ENCODE measurements at places on chromosomes 4 and X.

- DNase-seq = no peak
Measured at GRCh38 chr4:153535772-153536513, 69.8 kb downstream of the TMEM131L start.

DNA sequence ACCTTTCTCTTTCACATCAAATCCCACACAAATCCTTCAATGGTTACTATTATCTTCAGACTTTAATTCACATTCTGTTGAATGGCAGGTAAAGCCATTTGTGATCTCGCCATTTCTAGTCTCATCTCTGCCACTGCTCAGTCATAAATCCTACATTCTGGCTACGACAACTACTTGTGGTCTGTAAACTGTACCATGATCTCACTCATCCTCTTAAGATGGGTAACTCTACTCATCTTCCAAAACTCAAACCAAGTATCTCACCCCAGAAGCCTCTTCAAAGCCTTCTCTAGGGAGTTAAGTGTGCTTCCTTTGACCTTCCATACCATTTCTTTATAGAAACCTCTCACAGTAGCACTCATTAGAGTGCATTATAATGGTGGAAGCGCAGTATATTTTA lies 101.8 kb downstream of the NEK1 start:
- no peak for DNase-seq

- no peak for DNase-seq
Measured at GRCh38 chrX:83278988-83279387, 229.1 kb upstream of the POU3F4 start.

GRCh38 chr4:42150653-42151567 lies 1.5 kb downstream of the BEND4 start:
- DNase-seq = no peak

- DNase-seq = no peak
Measured at GRCh38 chrX:100946299-100946927, 17.7 kb upstream of the XKRX start.

DNA sequence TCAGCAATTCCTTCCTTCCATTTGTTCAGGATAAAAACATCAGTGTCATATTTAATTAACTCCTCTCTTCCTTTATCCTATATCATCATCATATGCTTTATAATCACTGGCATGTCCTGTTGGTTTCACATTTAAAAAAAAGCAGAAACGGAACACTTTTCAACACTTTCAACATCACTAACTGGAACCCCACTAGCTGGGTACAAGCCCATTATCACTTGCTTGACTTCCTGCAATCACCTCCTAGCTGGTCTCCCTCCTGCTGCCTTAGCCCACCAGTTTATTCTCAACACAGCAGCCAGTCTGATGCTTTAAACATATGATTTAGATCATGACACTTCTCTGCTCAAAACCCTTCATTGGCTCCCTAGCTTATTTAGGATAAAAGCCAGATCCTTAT lies 116.4 kb upstream of the LSM6 start:
- no peak for DNase-seq

- peak; percentile 99 for DNase-seq
Measured at GRCh38 chr4:173334085-173334890, at the start of gene HMGB2. Gene HMGB2 (minus strand): TSS chr4:173334358. CDS start chr4:173333649, 709 bp downstream.

- no peak for DNase-seq
Measured at GRCh38 chr4:74598611-74599325, 153.8 kb downstream of the AREG start.

GRCh38 chr4:113781439-113782040 lies 20.0 kb upstream of the CAMK2D start:
- no peak for DNase-seq

DNA sequence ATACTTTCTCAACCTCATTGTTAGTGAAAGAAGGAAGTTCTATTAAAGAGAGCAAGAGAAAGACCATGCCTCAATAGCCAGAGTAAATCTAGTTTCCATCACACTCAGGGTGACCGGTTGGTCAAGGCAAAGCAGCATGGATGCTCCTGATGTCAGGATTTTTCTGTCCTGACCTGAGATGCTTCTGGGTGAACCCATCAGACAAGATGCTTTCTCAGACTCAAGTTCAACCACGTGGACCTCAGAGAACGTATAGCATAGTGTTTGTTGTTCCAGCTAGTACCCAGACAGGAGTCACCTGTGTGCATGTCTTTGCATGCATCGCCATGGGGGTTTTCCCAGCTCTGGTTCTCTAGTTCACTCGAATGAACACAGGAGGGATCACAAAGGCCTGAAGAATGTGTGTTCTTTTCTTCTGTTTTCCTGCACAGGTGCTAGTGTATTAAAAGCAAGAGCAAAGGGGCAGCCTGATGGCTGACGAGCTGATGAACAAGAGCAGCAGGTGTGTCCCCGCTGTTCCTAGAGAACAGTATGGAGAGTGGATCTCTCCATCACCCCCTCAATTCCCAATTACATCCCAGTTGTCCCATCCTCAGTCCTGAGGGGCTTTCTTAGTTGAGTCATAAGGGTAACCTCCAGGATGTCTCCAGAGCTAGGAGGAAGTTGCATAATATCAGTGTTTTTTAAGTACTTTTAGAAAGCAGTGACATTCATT lies 110.5 kb upstream of the ENPP6 start:
- peak; percentile 56 for DNase-seq

GRCh38 chr4:183249854-183250253 lies 70.2 kb downstream of the CLDN22 start:
- DNase-seq = no peak

GRCh38 chr4:29336861-29337260 lies 1383.3 kb upstream of the PCDH7 start:
- DNase-seq = no peak

DNA sequence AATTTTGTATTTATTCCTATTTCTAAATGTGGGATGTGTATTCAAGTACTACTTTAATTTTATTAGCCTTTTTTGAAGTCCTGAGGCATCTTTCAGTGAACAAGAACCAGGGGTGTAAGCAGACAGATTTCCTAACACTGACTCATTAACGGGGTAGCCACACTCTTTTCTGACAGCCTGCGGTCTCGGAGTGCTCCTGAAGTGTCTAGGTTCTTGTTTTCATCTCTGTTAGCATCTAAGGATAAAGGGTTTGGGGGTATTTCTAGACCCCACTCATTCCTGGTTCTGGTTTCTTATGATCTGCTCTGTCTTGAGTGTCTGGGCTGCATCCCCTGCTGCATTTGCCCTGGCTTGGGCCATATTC lies 71.9 kb downstream of the GC start:
- DNase-seq = no peak

DNA sequence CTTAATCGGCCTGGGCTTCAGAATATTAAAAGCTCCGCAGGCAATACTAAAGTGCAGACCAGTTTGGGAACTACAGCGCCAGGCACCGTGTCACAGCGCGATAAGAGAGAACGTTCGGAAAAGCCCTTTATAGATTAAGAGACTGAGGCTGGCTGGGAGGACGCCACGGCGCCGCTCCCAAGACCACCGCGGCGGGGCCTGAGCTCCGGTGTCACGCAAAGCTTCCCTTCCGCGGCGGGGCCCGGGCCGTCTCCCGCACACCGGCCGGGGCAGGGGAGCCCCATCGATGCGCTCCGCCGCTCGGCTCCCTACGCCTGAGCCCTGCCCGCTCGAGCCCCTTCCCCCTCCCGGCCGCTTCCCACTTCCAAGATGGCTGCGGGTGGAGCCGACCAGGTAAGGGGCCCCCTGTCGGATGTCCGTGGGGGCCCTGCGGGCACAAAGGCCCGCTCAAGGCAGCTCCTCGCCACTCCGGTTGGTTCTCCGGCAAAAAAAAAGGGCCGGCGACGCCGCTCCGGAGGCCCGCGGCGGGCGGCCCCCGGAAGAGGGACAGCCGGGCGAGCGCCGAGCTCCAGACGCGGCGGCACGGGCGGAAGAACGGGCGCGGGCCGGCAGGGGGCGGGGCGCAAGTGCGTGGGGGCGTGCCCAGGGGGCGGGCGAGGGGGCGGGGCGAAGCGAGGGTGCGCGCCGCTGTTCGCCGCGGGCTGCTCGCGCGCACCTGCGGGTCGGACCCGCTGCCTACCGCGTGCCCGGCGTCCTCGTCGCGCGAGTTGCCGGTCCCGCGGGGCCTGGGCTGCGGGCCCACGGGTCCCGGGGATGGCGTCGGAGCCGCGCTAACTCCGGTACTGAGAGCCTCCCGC lies at the start of gene TBC1D14:
TBC1D14 (plus strand) TSS at position 714 of the 857 bp plus-strand sequence. CDS start 13,564 bp downstream, outside the sequence.
- peak; percentile 82 for DNase-seq

DNA sequence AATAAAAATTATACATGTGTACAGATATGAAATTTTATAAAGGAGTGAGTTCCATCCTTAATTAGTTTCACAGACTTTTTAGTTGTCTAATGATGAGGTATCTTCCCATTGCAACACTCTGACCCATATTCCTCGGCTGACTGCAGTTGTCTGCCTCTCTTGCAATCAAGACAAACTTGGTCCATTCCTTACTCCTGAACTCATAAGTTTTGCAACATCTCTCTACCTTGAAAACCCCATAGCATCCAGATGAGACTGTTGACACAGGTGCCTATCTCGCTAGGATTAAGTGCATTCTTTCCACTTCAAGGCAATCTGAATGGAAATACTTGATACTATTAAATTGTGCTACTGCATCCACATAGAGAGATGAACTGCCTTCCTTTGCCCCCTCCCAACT lies 2.3 kb downstream of the XKRX start:
- no peak for DNase-seq

DNA sequence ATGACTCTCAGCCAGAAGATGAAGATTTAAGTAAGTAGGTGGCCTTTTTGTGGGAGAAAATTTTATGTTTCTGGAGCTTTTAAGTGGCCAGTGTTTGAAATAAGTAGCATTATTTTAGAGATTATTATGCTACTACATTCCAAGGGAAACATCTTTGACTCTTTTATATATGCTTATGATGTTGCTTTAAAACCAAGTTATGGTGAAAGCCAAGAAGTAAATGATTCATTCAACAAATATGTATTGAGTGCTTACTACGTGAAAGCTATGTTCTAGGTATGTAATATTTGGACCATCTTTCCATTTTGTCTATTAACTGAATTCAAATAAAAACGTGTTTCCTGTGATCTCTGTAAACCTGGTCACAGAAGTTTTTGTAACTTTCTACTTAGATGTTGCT lies 58.3 kb downstream of the ZFX start:
- no peak for DNase-seq

DNA sequence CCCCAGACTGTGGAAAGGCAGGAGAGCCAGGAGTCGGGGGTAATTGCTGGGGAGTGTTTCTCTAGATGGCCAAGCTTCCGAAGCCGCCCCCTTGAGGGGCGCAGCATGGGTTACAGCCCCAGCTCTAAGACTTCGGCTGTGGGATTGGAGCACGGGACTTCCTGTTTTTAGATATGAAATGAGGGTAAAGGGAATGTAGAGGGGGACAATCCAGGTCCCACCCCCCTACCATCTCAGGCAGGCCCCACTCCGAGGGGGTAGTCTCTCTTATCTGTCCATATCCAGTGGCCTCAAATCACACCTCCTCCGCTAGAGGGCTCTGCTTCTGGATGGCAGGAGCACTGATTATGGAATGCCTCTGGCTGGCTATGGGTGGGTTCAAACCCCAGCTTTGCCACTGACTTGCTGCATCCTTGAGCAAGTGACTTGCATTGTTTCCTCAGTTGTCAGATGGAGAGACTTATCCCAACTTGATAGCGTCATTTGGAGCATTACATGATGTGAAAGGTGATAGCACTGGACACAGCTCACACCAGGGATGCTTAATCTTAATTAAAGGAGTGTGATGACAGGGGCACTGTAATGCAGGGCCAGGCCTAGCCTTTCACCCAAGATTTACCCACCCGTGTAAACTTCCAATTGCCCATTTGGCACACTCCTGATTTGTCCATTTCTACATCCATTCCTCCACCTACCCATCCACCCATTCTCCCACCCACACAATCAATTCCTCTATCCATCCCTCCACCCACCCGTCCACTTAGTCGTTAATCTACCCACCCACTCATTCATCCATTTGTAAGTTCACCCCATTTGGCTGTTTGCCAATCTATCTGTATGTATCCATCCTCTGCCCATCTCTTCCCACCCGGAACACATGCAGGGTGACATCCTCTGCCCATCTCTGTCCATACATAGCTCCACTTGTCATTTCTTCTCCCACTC lies 848 bp upstream of the KCND1 start:
- DNase-seq = no peak

DNA sequence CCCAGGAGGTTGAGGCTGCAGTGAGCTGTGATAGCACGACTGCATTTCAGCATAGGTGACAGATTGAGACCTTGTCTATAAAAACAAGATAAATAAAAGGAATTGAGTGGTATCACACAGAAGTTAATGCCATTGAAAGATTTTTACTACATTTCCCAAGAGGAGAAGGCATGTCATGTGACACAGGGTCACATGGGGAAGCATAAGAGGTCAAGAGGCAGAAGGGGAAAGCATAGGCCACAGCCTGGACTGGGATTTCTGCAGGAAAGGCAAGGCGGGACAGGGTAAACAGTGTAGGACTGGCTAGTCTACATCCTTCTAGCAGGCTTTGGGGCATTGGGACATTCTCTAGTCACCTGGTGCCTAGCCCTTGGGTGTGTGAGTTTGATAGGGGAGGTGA lies 88.6 kb downstream of the PDGFRA start:
- DNase-seq = no peak

DNA sequence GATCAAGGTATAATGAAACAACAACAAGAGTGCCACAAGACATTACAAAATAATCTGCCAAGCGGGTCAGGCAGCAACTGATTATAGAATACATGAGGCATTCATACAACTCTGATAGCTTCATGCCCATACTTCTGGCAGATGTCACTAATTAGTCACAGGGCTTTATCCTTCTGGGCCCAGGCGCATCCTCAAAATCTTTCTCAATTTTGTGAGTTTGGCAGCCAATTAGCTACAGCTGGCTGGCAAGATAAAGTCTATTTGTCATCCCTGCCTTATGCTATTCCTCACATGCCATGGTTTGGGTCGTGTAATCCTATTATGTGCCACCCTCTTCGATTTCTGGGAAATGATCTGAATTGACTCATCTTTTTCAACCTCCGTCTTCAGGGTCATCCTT lies 254.3 kb downstream of the PACRGL start:
- DNase-seq = no peak

GRCh38 chr4:107333518-107333917 lies 297.4 kb upstream of the DKK2 start:
- no peak for DNase-seq

- no peak for DNase-seq
Measured at GRCh38 chr4:660401-660800, 13.7 kb downstream of the ATP5ME start.

DNA sequence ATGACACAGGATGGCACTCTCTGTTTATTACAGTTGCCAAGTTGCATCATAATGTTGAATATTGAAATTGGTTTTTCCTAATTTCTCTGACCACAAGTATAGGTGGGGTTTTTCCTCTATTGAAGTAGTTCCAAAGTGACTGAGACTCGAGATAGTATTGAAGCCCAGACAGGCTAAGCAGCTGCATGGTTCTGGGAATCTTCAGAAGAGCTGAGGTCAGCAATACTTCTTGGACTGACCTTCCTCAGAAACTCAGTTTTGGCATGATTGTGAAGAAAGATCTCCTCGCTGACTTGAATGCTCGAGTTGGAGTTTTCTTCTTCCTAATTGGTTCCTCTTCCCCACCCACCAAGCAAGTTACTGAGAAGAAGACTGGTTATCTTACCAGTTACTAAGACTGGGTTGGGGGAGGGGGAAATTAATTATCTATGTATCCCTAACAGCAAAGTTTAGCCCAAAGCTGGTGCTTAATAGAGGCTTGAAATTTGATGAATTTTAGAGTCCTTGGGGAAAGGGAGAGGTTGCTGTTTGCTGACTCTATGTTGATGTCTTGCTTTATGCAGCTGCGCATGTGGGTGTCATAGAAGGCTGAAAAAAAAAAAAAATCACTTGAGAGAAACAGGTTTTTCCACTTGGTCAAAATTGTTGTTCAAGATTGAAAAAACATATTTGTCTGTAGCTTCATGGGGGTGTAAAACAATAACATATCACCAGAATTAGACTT lies 91.1 kb downstream of the P2RY10 start:
- DNase-seq = no peak

- no peak for DNase-seq
Measured at GRCh38 chr4:39700554-39700953, 2.6 kb downstream of the UBE2K start.

- DNase-seq = no peak
Measured at GRCh38 chr4:164716901-164717300, 37.0 kb upstream of the SMIM31 start.
